ENCODE measurements at places on chromosomes 2 and 18.

GRCh38 chr2:86552889-86553288 is 10.4 kb downstream of the CHMP3 start:
- DNase-seq = no peak

GRCh38 chr2:37020887-37021796 is 54.8 kb upstream of the STRN start:
- no peak for DNase-seq

- DNase-seq = no peak
These were observed 409.5 kb upstream of the UBE2E3 start for GRCh38 chr2:180570864-180571263.

- no peak for DNase-seq
These were observed 49.7 kb upstream of the ODC1 start for GRCh38 chr2:10497797-10498251.

- DNase-seq = no peak
These were observed 58.7 kb upstream of the RFX8 start for GRCh38 chr2:101533561-101534148.

DNA sequence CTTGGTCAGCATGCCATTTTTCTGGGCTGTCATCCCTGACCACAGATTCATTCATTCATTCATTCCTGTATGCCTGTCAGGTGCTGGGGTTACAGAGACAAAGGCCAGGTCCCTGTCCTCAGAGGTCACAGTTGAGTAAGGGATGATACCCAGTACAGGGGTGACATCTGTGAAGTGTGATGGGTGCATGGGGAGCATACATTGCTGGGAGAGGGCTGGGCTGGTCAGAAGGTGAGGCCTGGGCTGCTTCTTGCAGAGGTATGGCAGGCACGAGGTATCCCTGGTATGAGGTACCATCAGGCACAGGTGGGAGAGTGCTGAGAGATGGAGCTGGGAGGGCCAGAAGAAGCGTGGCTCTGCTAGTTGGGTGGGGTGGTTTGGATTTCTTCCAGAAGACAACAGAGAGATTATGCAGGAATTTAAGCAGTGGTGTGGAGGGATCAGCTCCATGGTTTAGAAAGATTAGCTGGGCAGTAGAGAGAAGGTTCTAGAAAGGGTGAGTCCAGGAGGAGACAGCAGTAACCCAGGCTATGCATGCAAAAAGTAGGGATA is 181.9 kb upstream of the HAAO start:
- DNase-seq = no peak

- no peak for DNase-seq
These were observed 54.8 kb downstream of the FAM168B start for GRCh38 chr2:131038258-131039100.

- DNase-seq = no peak
These were observed 16.6 kb upstream of the SPOPL start for GRCh38 chr2:138485019-138485418.

All from heart left ventricle (tissue), 16 donors.